ENCODE measurements at places on chromosomes 7 and 10. TPM values are rescaled to one million over a fixed set of nuclear protein-coding genes. Genes with fewer than 3 reads are reported as not detected.

METTL27 gene
- 5.5 TPM for total RNA-seq

PNLIPRP1 gene
- total RNA-seq, result not detected

PURB gene
- 27.6 TPM for total RNA-seq

AKR1B1 gene
- total RNA-seq, result 124 TPM

MKI67 gene
- total RNA-seq, result 43.2 TPM

FAM25C gene
- not detected for total RNA-seq

LIPN gene
- not detected for total RNA-seq
